ENCODE measurements at places on chromosomes 2 and 18.
A peak's percentile ranks its signal among the peaks of the same experiment; 100 is the strongest.

DNA sequence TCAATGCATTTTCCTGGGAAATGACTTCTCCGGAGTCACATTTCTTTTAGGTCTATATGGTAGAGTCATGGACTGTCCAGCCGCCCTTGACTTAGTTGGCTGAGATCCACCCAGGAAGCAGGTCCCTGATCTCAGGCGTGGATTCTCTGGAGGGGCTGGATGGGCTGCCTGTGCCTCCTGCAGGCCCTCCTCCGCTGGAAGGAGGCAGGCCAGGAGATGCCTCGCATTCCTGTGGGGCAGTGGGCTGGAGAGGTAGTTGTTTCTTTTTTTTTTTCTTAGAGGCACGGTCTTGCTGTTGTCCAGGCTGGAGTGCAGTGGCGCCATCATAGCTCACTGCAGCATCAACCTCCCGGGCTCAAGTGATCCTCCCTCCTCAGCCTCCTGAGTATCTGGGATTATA lies 129.0 kb upstream of the MYCN start:
- DNase-seq: no peak

DNA sequence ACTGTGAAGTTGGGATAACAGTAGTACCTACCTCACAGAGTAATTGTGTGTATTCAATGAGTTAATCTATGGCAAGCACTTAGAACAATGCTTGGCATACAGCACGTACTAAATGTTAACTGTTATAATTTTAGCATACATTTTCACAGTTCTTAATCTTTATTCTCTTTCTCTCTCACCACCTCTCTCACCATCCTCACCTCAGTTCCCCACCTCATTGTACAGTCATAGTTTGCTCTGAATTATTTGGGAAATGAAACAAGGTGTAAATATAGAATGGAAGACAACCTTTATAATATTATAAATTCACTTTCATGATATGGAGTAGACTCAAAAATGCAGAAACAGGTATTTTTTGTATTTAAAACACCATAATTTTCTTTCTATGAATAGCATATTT lies 40.0 kb upstream of the DNAH7 start:
- DNase-seq: no peak

DNA sequence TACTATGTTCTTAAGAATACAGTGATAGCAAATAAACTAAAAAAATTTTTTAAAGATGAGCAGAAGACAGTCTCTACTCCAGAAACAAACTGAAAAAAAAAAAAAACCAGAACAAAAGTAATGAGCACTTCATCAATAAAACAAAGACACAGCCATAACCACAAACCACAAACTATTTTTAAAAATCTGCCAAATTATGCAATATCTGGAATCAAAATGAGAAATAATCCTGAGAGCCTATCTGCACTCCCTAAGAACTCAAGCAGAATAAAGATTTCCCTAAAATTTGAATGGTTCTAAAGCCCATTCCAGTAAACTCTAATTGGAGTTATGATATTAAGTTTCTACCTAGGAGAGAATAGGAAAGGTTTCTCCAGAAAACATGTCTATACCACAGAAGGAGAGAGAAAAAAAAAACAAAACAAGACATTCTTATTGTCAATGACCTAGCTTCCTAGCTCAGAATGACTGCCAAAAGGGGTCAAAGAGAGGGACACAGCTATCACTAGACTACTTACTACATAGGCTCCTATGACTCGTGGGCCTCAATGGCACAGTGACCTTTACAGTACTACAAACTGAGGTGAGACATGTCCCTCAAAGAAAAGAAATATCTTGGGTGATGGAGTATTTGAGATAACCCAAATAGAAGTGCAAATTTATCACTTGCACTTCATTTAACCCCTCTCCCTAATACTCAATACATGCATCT lies 262.8 kb downstream of the ZEB2 start:
- peak; percentile 48 for DNase-seq

GRCh38 chr2:11395389-11395788 lies 51.0 kb upstream of the ROCK2 start:
- no peak for DNase-seq

- DNase-seq: peak; percentile 51
These were observed 91.1 kb downstream of the INHBB start for GRCh38 chr2:120436885-120437603.

DNA sequence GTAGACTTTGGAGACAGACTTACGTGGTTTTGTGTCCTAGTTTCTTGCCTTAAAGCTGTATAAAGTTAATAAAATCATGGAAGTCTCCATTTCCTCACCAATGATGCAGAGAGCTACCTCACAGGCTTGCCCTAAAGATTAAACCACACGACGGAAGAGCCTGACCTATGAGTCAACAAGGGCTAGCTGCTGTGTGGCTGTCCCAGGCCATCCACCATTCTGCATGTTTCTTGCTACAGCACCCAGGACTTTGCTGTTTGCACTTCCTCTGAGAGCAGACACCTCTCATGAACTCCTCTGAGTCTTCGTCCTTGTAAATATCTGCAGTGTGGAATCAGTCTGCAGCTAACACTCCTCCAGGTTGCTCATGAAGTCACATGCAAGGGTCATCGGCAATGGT lies 160.0 kb upstream of the TRIB2 start:
- DNase-seq: peak; percentile 72

DNA sequence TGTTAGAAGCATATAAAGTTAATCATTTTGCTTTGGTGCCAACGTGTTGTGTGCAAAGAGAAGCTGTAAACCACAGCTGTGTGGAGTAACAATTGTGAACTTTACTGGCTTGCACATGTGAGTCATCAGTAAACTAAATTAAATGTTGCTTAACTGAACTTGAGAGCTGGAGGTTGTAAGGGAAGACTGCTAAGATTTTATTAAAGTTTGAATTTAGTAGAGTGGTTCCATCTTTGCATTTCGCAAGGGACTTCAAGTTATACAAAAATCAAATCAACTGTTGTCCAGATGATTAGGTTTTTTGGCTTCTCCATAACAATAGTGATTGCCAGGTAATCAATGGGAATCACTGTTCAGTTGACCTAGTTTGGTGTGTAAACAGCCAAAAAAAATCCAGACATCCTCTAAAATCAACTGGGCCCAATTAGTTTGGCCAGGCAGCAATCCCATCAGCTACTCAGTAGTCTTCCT lies 247.4 kb downstream of the MYO3B start:
- DNase-seq: peak; percentile 72

All from GM23248 (cell line).